ENCODE measurements at places on chromosomes 3 and 15. TPM values are rescaled to one million over a fixed set of nuclear protein-coding genes. Genes with fewer than 3 reads are reported as not detected.

The METTL6 gene
- total RNA-seq = 21.2 TPM

The CHDH gene
- total RNA-seq = 0.10 TPM

The CPN2 gene
- not detected for total RNA-seq

The BCHE gene
- 3.8 TPM for total RNA-seq

The SCN11A gene
- under 0.01 TPM for total RNA-seq

The LMAN1L gene
- total RNA-seq = not detected

The ZFYVE19 gene
- total RNA-seq = 25.2 TPM

The C3orf22 gene
- not detected for total RNA-seq

The DALRD3 gene
- 43.1 TPM for total RNA-seq

The TTC14 gene
- 35.3 TPM for total RNA-seq

The TAGLN3 gene
- not detected for total RNA-seq
